ENCODE measurements at places on chromosomes 1 and 21.

GRCh38 chr1:41811051-41811795, 107.5 kb downstream of the HIVEP3 start:
- no peak for DNase-seq

GRCh38 chr1:6795661-6796060, 10.4 kb downstream of the CAMTA1 start:
- DNase-seq: no peak

- DNase-seq: no peak
Measured at GRCh38 chr1:198086051-198086745, 70.6 kb upstream of the NEK7 start.

DNA sequence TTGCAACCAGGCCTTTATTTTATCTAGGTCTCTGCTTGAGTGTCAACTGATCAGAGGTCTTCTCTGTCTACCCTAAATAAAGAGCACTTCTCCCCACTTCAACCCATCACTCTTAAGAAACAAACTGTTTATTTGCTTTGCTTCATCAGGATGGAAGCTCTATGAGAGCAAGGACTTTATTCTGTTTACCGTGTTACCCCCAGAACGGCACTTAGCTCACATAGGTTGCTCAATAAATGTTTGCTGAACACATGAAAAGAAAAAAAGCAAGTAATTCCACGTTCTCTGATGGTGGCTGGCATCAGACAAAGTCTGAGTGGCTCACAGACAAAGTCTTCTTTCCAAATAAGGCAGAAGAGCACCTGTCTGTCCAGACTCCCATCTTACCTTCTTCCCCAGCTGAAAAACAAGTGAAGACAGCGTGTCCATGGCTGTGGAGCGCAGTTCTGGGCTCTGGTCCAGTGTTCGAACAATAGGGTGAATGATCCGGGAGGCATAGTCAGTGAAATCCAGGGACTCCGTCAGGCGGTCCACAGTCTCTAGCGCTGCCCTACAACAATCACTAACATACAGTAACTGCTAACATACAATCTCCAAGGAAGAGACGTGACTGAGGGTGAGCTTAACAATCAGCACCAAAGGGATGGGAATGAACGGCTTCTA, 22.9 kb downstream of the ANGPTL7 start:
- DNase-seq: no peak

- DNase-seq: no peak
Measured at GRCh38 chr1:32736812-32737791, 34.5 kb upstream of the SYNC start.

DNA sequence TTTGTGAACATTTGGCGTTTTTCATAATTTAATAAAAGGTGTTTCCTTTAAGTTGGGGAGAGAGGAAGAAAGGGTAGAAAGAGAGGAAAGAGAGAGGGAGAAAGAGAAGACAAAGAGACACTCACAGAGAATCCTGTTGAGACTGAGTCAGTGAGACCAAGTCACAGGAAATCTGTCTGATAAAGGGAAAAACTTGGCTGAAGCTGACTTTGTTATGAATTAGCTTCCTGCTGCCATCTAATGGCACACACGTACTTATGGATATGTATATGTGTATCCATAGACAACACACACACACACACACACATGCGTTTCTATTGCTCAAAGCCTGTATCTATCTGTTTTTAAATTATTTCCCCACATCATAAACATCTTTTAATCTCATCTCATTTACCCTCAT, 42.5 kb upstream of the DISC1 start:
- peak; percentile 20 for DNase-seq

- DNase-seq: no peak
Measured at GRCh38 chr1:218361298-218362065, 16.3 kb downstream of the TGFB2 start.

- DNase-seq: no peak
Measured at GRCh38 chr1:196152086-196152485, 456.2 kb downstream of the KCNT2 start.

GRCh38 chr1:244992833-244993232, 128.5 kb upstream of the HNRNPU start:
- DNase-seq: no peak

DNA sequence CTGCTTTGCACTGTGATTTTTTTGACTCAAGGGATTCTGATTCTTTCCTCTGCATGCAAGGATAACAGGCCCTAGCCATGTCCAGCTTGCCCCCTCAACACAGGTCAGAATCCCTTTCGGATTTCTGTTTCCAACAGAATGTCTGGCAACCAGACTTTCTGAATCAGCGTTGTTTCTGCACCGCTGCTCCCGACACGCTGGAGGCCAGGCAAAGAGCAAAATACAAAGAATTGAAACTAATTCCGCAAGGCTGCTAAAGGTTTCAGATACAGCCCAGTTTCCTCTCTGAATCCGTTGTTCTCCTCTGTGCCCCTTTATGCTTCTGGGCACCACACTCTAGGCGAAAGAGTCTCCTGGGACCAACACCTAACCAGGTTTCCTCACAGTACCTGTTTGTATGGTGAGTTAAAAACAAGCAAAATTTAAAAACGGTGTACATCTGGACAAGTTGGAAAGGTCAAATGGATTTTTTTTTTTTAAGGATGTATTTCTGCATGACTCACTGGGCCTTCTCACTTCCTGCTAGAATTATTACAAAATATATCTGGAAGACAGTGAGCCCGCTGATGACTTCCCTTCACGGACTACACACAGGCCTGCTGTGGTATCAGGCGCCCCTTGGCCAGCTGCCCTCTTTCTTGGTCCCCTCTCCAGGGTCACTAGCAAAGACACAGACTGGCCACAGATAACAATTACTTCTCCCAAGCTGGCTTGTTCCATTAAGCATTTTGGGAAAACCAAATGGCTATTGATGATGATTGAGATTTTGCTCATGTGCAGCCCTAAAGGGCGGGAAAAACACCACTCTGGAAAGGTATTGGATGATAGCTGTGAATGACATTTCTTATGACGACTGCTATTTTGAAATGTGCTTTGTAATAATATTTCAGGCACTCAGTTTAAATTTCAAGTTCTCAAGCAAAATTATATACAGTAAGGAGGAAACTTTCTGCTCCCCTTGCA, 118.3 kb downstream of the TGFB2 start:
- DNase-seq: no peak

- DNase-seq: no peak
Measured at GRCh38 chr21:24420689-24421088, 1186.6 kb downstream of the MRPL39 start.

- DNase-seq: no peak
Measured at GRCh38 chr1:109371341-109371739, 26.4 kb downstream of the SORT1 start.

DNA sequence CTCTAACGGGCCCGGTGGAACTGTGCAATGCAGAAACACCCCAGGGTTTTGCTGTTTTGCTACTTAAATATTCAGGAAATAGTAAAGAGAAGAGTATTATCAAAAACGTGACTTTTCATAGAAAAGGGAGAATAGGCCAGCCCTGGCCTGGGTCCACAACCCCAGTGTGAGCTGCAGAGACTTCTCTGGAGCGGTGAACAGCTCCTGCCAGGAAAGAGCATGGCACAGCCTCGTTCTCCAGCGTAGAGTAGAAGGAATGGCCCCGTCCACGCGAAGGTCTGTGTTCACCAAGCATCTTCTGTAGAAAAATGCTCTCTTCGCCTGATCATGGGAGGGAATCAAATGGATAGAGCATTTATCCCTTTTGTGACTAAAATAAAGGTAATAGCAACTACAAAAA, 51.4 kb downstream of the PDE9A start:
- no peak for DNase-seq

DNA sequence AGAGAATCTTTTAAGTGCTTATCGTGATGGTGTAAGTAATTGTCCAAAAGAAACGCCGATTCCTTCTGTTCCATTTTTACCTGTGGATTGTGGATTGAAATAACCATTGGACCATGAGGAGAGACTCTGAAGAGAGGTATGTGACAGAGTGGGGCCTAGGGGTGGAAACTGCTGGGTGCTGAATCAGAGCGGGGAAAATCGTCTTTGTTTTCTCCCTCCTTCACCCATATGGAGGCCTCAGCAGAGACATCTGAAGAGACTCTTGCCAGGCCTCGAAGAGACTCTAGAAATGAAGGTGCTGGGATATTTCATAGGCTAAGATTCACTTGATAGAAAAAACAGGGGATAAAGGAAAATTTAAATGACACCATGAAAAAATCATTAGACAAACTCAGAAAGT, 1327.0 kb downstream of the BRINP3 start:
- DNase-seq: no peak

- DNase-seq: no peak
Measured at GRCh38 chr1:52919051-52919722, 2.4 kb downstream of the ECHDC2 start.

- no peak for DNase-seq
Measured at GRCh38 chr1:245716561-245716960, 561.8 kb downstream of the KIF26B start.

GRCh38 chr1:203381151-203381751, 30.3 kb upstream of the FMOD start:
- DNase-seq: no peak

GRCh38 chr1:82284213-82284612, 483.5 kb downstream of the ADGRL2 start:
- no peak for DNase-seq

- no peak for DNase-seq
Measured at GRCh38 chr1:21212126-21212525, 35.4 kb upstream of the EIF4G3 start.

DNA sequence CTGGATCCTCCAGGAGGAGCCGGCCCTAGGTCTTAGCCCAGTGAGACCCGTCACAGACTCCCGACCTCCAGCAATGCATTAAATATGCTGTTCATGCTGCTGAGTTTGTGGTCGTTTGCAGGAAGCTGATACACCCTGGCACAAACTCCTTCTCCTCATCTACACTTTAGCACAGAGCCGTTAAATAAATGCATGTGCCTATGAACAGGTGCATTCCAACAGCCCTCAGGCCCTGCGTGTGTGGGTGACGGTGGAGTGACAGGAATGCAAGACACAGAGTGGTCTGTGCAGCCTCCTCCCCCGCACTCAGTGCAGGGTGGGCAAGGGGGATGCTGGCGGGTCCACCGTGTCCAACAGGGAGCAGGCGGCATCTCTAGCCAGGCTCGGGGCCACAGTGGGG, 106.6 kb upstream of the TMPRSS2 start:
- no peak for DNase-seq

DNA sequence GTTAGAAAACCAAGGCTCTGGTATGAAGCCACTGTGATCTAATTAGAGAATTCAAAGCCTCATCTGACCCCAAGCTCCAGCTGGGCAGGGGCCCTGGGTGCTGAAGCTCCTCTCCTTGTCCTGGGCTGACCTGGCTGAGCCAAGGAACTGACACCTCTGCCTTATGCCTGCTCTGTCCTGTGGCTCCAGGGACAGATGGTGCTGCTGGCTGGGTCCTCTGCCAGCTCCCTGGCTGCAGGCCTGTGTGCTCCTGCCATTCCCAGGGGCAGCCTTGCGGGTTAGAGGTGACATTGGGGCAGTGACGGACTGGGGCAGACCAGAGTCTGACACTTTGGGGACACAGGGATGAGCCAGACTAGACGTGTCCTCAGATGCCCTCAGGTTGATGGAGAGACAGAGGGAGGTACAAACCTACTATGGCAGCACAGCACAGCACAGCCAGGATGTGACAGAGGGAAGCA, 11.8 kb downstream of the ACOT11 start:
- no peak for DNase-seq

GRCh38 chr1:22838965-22839364, 128.3 kb downstream of the EPHB2 start:
- DNase-seq: no peak

DNA sequence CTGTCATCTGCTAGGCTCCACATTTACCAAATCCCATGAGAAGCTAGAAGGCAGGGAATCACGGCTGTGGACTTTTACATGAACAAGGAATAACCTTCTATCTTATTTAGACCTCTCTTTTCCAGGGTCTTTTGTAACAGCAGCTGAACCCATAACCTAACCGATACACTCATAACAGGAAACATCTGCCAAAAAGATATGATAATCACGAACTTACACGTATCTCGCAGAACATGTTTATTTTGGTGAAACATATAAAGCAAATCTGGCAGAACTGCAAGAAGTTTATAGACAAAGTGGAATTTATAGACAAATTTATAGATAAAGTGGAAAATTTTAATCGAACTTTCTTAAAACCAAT, 20.4 kb downstream of the TINAGL1 start:
- DNase-seq: peak; percentile 79

- no peak for DNase-seq
Measured at GRCh38 chr1:1080951-1081310, 6.8 kb upstream of the RNF223 start.

- no peak for DNase-seq
Measured at GRCh38 chr1:3308053-3308452, 146.4 kb upstream of the ARHGEF16 start.

GRCh38 chr21:25903607-25904006, 168.8 kb downstream of the GABPA start:
- no peak for DNase-seq

DNA sequence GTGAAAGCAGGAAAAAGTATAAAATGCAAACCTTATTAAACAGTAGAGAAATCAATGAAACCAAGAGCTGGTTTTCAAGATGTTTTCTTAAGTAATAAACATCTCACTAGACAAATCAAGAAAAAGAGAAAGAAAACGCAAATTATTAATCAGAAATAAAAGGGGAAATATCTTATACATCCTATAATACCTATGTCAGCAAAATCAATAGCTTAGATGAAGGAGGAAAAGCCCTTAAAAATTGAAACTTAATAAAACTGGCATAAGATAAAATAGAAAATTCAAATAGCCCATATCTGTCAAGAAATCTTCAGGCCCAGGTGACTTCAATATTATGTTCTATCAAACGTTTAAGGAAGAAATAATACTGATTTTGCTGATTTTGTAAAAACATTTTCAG, 59.1 kb downstream of the RGS4 start:
- no peak for DNase-seq

- DNase-seq: no peak
Measured at GRCh38 chr1:67645495-67646144, 39.4 kb upstream of the GADD45A start.
